ENCODE measurements at places on chromosomes 2 and 18. TPM values are rescaled to one million over a fixed set of nuclear protein-coding genes. Genes with fewer than 3 reads are reported as not detected.

NCKAP5 gene
- total RNA-seq: 3.7 TPM

GAREM1 gene
- 20.1 TPM for total RNA-seq

C2orf66 gene
- 0.19 TPM for total RNA-seq

PLCL1 gene
- total RNA-seq: 0.30 TPM

ZNF521 gene
- 5.3 TPM for total RNA-seq

WNT10A gene
- total RNA-seq: 0.61 TPM

VWC2L gene
- not detected for total RNA-seq

C2orf80 gene
- total RNA-seq: not detected

OTOS gene
- total RNA-seq: not detected

SPAG16 gene
- total RNA-seq: 18.6 TPM

FAHD2B gene
- 5.0 TPM for total RNA-seq

FRZB gene
- total RNA-seq: 12.8 TPM

INHBB gene
- 3.1 TPM for total RNA-seq

PMAIP1 gene
- 4.9 TPM for total RNA-seq

ABCG8 gene
- total RNA-seq: 0.48 TPM

CNGA3 gene
- 0.20 TPM for total RNA-seq

STPG4 gene
- 0.21 TPM for total RNA-seq

SPRED2 gene
- total RNA-seq: 47.8 TPM

RAPGEF4 gene
- total RNA-seq: 1.5 TPM

SLC25A12 gene
- total RNA-seq: 17.9 TPM

CRYBA2 gene
- 5.5 TPM for total RNA-seq

ANKRD62 gene
- 0.19 TPM for total RNA-seq

FSIP2 gene
- total RNA-seq: 5.9 TPM

CHRND gene
- total RNA-seq: not detected

CYP26B1 gene
- 1.9 TPM for total RNA-seq

POMC gene
- 0.53 TPM for total RNA-seq

RAB6C gene
- not detected for total RNA-seq

CDKL4 gene
- total RNA-seq: 0.64 TPM

CELF4 gene
- 1.4 TPM for total RNA-seq

MATN3 gene
- total RNA-seq: 0.12 TPM

PLEKHA3 gene
- total RNA-seq: 26.1 TPM

LYG2 gene
- total RNA-seq: not detected

UNC80 gene
- 0.16 TPM for total RNA-seq

NOSTRIN gene
- 29.0 TPM for total RNA-seq

SRD5A2 gene
- not detected for total RNA-seq

RAB17 gene
- total RNA-seq: 32.5 TPM
